ENCODE measurements at places on chromosomes 12 and 14. TPM values are rescaled to one million over a fixed set of nuclear protein-coding genes. Genes with fewer than 3 reads are reported as not detected.

DNA sequence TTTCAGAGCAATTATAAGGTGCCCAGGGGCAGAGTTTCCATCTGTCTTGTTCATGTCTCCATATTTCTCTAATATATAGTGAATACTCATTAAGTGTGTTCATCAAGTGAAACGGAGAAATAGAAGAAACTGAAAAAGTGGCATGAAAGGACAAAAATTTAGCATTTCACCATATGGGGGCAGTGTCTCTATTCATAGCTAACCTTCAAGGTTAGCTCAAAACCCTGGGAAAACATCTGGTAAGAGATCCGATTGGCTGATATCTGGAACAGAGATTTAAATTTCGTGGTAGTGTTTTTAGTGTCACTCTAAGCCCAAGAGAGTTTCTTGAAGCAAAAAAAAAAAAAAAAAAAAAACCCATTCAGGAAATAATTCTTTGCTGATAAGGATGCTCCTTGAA is 367.5 kb downstream of the DAD1 start:
- DNase-seq: no peak

Gene TAS2R8
- total RNA-seq: not detected

GRCh38 chr12:116595186-116595585 is 36.0 kb downstream of the MAP1LC3B2 start:
- DNase-seq: no peak

Gene PROX2
- total RNA-seq: 0.27 TPM

GRCh38 chr14:26026384-26026783 is 571.4 kb downstream of the NOVA1 start:
- DNase-seq: no peak

DNA sequence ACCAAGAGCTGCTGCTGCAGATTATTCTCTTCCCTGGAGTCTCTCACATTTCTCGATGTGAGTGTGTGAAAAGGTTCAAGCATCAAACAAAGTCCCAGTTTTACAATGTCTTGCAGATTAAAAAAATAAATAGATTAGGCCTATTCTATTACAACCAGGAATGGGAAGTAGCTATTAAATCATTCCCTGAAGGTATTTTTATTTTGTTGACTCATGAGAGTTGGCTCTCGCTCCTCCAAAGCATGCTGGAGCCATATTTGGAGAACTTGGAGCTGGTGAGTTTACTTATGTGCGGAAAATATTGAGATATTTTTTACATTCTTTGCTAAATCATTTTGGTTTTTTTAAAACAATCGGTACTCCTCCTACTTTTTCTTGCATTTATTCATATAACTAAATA is 572.3 kb downstream of the ETNK1 start:
- DNase-seq: no peak

DNA sequence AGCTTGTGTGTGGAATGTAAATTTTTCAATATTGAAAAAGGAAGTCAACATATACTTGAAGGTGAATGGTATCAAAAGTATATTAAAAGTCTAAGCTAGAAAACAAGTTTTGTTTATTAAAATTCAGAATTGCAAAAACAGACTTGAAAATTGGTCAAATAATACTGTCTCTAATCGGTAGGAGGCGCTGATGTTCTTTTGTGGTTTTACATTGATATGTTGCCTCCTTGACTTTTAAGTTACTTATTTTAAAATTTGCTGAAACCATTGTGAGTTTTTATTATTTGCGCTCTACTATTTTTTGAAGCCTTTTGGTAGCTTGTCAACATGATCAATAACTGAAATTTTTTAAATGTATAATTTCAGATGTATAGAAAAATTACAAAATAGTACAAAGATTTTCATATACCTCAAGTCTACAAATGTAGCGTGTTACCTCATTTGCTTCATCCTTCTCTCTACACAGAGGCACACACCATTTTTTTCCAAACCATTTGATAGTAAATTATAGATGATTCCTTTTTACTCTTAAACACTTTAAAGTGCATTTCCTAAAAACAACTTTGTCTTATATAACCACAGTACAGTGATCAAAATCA is 6.9 kb downstream of the RTRAF start:
- DNase-seq: no peak

DNA sequence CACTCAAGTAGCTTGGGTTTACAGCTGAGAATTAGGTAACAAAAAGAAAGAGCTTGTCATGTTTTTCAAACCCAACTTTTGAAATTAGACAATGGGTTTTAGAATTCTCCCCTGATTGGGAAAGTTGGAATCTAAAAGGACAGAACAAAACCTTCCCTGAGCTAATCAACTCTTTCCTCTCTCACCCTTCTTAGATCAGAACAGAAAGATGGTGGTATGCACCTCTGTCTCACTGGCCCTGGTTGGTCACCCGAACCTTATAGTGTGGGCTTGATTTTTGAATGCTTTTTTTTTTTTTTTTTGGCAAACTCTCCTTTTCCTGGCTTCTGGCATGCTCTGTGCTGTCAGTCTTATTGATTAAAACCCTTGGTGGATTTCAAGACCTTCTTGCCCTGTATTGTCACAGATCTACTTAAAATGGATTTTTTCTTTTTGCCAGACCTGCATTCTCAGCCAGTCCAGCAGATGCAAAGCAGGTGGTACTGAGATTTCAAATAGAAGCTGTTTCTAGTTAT is 251.1 kb upstream of the RMST start:
- DNase-seq: no peak

Gene TMTC1
- 0.27 TPM for total RNA-seq

DNA sequence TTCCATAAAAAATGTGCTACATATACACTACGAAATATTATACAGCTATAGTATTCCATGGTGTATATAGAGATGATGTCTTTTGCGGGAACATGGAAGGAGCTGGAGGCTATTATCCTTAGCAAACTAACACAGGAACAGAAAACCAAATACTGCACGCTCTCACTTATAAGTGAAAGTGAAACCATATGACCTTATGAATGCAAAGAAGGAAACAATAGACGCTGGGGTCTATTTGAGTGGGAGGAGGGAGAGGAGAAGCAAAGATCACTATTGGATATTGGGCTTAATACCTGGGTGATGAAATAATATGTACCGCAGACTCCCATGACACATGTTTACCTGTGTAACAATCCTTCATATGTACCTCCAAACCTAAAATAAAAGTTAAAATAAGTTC is 142.8 kb downstream of the LRFN5 start:
- peak; percentile 45 for DNase-seq

DNA sequence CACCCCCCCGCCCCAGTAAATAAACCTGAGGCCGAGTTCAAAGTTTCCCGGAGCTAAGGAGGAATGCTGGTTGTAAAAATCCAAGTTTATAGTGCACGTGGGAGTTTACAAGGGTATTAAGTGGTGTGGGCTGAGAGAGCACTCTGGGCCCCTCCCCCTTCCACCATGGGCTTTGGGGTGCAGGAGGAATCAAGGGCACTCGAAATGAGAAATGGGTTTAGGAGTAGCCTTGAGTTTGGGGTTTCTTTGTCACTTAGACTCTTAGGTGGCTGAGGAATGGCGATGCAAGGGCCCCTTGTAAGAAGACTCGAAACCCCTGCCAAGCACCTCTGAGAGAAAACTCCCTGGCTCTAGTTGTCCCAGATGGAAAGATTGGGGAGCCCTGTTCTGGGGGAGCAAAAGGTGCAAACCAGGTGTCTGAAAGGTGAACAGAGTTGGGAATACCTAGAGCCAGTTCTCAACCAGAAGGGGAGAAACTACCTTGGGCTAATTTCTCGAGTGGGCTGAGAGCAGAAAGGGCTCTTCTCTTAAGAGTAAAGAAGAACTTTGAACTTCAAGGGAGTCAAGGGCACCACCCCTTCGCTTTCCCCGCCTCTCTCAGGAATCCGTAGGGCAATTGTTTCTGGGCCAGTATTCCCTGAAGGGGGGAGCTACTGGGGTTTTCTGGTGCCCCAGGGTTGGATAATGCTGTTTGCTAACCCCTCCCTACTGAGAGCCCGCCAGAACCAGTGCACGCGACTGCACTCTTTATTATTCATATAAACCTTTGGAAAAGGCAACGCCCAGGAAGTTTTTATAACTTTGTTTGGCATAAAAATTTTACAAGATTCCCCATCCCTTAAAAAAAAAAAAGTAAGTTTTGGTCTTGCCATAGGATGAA is 4.0 kb upstream of the HOTAIR start:
- DNase-seq: no peak

DNA sequence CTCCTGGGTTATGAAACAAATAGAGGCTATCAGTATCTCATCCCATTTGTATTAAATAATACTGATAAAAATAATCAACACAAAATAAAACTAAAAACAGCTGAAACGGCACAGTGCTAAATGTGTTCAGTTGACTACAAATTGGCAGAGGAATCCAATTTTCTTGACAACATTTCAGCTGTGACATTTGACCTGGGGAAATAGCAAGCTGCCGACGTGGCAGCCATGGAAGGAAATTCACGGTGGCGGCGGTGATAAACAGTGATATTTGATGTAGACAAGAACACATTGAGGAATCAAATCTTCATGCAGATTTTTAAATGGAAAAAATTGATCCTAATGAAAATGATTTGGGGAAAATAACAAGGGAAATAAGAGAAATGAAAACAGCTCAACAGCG is 159.1 kb upstream of the RTL1 start:
- no peak for DNase-seq

- no peak for DNase-seq
Observed at GRCh38 chr12:97075161-97075933, 168.3 kb downstream of the NEDD1 start.

Gene DTX1
- 1.1 TPM for total RNA-seq

Gene SPX
- under 0.01 TPM for total RNA-seq

- no peak for DNase-seq
Observed at GRCh38 chr14:101499513-101499912, 61.8 kb upstream of the DIO3 start.

DNA sequence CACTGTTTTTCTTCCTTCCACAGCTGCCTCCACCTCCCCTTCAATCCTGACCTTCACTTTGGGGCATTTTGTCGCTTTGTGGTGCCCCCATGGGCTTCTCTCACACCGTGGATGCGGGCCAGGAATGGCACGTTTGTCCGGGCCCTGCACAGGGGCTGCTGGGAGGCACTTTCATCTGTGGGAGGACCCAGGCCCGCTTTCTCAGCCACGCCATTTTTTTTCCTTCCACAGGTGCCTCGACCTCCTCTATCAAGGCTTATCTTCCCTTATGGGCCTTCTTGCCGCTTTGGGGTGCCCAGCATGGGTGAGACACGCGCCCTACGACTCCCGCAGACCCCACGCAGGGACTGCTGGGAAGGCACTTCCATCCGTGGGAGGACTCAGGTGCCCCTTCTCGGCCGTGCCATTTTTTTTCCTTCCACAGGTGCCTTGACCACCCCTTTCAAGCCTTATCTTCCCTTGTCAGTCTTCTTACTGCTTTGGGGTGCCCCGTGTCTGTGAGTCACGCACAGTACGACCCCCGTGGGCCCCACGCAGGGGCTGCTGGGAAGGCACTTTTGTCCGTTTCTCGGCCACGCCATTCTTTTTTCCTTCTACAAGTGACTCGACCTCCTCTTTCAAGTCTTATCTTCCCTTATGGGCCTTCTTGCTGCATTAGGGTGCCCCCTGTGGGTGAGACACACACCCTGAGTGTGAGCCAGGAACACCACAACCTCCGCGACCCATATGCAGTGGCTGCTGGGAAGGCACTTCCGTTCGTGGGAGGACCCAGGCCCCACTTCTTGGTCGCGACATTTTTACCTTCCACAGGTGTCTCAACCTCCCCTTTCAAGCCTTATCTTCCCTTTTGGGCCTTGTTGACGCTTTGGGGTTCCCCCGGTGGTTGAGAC is 270.7 kb downstream of the ALG10 start:
- DNase-seq: no peak

DNA sequence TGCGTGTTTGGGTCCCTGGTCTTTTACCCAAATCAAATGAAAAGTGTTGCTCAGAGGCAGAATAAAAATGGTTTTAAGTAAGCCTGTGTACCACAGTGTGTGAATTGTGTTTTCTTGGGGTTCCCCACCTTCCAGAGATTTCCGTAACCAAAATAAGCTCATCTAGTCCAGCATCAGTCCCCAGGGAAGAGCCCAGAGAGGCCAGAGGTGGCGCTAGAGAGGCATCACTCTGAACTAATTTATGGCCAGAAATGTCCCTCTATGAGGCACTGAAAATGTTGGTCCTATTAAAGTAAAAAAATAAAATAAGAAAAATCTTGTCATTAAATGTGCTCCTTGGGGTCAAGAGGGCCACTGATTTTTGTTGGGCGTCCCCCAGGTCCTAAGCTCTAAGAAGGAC is 24.9 kb upstream of the PRKAB1 start:
- no peak for DNase-seq

- DNase-seq: no peak
Observed at GRCh38 chr12:51321882-51322281, 2.1 kb downstream of the BIN2 start.

DNA sequence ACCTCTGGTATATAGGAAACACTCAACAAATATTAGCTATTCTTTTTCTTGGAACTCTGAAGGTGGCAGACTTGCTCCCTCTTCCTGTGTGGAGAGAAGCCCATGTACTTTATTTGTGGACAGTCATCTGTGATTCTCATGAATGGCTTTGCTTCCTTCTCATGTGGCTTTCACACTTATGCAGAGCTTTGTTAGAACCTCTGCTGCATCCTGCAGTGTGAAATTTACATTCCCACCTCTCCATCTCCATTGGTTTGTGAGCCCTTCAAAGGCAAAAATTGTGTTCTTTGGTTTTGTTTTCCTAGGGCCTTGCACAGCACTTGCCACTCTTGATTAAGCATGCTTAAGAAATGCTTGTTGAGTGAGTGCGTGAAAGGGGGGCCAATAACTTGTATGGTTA is 51.9 kb downstream of the BICD1 start:
- no peak for DNase-seq

Gene WIF1
- total RNA-seq: not detected

DNA sequence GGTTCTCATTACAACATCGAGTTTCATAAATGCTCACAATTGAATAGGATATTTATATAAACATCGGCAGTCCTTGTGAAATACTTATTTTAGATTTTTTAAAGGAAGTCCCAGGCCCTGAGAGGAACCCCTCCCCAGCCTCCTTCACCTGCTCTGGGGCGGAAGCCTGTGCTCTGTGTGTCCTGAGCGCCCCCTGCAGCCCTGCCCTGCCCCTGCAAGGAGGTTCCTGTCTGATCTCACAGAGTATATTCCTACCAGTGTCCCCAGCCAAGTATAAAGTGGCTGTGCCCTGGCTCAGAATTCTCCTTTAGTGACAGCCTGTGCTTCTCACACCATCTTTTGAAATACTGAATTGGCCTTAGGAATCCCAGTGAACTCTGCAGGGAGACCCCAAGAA is 659.5 kb downstream of the TMEM121 start:
- peak; percentile 75 for DNase-seq

DNA sequence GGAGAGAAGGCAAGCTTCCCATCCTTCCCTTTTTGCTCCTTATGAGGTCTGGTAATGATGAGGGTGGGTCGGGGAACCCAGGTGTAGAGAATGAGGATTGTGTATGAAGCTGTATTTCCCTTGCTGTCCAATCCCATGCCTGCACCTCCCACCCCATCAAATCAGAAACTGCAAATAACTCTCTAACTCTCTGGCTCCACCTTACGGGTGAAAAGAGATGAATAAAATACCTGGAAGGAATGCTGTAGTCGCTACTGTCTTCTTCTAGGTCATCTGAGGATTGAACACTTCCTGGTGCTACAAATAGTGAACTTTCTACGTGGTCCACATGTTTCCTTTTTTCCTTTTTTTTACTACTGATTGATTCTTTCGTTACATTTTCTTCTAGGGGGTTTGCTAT is 38.9 kb upstream of the DICER1 start:
- peak; percentile 75 for DNase-seq

Gene RIN3
- 73.5 TPM for total RNA-seq

All from hematopoietic multipotent progenitor cell (in vitro differentiated cells).